ENCODE measurements at places on chromosomes 5 and 9.

DNA sequence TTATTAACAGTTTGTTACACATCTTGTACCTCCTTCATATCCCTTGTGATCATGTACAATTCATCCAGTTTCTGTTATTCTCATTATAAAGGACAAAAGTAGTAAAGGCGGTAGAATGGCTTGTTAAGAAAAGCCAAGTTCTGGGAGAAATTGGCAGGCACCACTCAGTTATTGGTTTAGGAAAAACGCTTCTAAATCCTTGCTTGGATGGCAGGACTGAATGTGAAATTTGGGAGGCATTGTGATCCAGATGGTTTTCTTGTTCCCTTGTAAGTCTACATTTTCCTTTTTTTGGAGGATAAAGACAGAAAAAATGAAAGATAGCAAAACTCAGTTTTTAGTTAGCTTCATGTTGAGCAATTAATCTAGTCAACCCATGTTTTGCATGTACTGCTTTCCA, 130.2 kb downstream of the MAT2B start:
- no peak for DNase-seq

- DNase-seq, result peak; percentile 13
Observed at GRCh38 chr5:12095808-12096281, 191.6 kb upstream of the CTNND2 start.

GRCh38 chr5:100902440-100903038, 543 bp downstream of the ST8SIA4 start:
- no peak for DNase-seq

DNA sequence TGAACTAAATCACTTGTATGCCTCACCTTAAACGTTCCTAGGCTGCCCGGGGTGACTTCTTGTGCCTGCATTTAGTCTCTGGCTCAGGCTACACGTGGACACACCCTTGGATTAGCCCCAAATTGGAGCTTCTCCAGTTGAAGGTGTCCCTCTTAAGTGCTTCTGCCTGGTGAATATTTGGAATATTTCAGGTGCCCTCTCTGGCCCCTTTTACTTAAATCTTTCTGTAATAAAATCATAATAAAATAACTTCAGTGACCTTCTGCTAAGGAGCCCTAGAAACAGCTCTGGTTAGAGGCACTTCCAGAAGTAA, 74.3 kb upstream of the KLF9 start:
- DNase-seq, result no peak

DNA sequence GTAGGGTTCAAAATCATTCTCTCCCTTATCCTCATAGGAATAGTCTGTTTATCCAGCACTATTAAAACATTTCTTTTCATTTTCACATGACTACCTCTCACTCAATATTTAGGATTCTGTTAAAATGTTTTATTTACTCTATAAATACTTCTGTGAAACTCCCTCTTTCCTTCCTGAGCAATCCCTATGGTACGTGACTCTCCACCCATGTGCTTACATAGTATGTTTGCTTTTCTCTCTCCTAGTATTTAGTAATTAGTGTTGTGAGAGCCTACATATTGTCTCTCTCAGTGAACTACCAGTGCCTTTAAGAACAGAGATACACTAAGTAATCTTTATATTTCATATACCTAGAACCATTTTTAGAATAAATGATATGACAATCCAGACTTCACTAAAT, 46.0 kb downstream of the PTPRD start:
- DNase-seq, result no peak

DNA sequence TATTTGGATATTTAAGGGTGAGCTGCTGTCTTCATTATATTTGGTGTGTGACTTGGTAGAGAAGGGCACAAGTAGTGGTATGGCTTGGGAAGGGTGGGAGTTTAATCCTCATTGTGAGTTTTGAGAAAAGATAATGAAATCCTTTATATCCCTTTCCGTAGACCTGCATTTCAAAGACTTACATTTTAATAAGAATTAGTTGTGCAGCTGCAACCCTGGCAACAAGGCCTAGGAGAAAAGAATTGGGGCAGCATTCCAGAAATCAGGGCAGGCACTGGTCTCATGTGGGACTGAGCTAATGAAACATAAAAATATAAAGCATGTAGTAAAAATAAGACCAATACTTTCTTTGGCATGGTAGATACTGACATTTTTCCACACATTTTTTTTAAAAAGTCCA, 60.5 kb downstream of the CDC42SE2 start:
- no peak for DNase-seq

DNA sequence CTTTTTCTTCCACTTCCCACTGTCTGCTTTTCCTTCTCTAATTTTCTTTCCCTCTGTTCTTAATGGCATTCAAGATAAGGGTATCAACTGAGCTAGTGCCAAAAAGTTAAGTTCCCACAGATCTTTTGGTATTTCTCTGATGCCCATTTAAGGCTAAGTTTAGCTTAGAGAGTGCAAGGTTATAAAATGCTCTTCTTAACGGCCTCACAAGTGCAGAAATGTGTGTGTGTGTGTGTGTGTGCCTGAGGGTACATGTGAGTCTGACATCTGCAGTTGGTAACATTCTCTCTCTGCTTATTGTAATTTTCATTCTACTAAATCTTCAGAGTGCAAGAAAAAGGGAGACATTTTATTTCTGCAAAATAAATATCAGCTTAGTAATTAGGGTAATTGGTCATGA, 24.2 kb downstream of the FBN2 start:
- DNase-seq, result no peak

GRCh38 chr5:181114284-181114843, 16.6 kb downstream of the OR2V1 start:
- no peak for DNase-seq

DNA sequence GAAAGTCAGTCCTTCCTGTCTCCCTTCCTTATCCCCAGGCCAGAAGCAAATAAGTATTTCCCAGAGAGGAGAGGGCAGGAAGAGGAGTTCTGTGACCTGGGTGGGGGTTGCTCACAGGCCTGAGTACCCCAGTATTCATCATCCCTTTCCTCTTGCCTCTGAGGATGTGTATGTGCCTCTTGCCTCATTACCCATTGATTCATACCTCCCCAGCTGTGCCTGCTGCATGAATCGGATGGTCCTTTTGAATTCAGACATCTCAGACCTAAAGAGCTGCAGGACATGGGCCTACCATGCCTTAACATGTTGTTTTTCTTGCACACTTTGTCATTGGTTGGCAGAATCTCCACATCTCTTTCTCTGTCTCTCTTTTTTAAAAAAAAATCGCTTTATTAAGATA, 112.8 kb upstream of the SHB start:
- DNase-seq, result no peak

DNA sequence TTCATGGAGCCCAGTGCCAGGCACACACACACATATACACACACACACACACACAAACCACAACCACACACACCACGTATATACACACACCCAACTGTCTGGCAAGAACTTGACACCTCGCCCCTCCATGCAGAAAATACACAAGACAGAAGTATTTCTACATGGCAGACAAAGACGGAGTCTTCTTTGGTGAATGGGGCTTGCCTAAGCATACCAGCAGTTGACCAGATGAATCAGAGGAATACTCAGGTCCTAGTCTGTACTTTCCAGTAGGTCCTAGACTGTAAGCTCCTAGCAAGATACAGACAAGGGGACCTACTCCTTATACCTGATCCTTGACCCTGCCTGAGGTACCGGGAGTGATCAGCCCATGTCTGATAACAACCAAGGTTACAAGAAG, 60.1 kb downstream of the SIL1 start:
- no peak for DNase-seq

GRCh38 chr5:98796197-98796972, 22.9 kb downstream of the RGMB start:
- peak; percentile 2 for DNase-seq

DNA sequence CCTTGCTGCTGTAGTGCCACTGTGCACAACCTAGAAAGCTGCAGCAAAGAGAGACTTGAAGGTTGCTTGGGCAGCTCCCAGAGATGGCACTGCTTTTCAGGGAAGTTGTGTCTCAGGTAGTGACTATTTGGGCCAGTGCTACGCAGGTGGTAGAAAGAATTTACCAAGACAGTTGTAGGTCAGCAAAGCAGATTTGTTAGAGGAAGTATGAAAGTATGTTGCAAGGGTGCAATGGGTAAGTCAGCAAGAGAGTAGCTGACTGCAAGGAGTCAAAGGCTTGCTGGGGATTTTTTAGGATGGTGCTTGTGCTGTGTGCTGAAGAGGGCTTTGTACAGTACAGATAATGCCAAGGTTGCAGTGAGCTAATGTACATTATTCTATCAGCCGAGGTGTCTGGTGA, 33.5 kb upstream of the SPARC start:
- no peak for DNase-seq

Data from NCI-H510A (cell line).